SW 1271 (cell line): ENCODE measurements at places on chromosomes 2 and 18.

DNA sequence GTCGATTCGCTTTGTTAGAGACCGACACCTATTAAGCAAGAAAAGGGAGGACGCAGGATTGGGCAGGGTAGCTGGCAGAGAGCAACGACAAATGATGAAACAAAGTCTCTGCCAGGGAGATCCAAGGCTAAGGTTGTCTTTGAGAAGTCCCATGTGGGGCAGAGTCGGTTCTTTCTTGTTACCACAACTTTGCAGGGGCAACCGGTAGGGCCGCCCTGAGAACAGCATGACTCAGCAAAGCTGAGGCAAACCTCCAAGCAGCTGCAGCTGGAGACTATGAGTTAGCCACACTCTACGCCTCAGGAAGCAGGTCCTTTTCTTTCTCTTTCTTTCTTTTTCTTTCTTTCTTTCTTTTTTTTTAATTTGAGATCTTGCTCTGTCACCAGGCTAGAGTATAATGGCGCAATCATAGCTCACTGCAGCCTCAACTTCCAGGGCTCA is 452.3 kb upstream of the ID2 start:
- DNase-seq = no peak

DNA sequence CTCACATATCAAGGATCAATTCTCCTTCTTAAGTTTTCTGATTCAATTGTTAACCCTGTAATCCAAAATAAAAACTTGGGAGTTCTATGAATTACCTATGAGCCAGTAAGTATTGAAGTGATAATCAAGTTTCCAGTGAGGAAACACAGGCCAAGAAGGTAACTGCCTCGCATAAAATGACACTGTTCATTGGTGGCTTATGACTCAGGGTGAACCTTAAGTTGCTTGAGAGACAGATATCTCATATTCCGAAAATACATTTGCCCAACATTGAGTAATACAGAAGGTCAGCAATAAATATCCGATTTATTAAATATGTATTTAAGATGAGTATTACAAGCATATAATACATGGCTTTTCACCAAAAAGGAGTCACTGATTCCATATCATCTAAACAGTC is 31.9 kb downstream of the PSME4 start:
- DNase-seq = no peak

GRCh38 chr2:231138699-231139098 is 13.9 kb upstream of the HTR2B start:
- DNase-seq = no peak

GRCh38 chr2:239870276-239870675 is 154.9 kb downstream of the NDUFA10 start:
- DNase-seq = no peak

DNA sequence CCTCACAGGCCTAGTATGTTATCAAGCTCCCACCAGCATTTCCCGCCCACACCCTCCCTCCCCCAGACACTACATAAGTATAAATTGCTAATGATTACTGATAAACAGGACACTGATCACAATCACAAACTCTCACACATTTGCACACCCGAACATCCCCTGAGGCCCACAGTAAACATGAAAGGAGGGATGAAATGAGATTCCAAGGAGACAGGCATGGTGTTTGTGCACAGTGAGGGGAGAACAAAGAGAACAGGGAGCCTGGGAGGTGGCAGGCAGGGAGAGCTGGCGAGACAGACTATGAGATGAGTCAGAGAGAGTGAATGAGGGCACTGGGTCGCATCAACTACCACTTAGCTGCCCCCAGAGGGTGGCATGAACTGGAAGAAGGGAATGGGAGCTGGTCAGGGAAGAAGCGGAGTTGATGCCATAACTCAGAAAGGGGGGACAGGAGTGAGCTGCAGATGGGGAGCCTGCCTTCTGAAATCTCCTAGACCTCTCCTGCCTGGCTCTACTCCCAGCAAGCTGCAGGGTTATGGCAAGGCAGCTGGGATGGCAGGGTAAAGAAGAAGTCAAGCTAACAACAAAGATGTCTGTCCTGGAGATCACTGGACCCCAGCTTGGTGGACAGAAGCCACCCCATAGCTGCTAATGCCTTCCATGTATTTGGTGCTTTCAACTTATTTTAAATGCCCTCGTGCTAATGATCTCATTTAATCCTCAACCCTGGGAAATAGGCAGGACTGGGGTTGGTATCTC is 5.1 kb downstream of the KIF3C start:
- no peak for DNase-seq

- DNase-seq = no peak
Measured at GRCh38 chr2:196840171-196840570, 31.0 kb upstream of the C2orf66 start.
